ENCODE measurements at places on chromosomes 1 and 21.

DNA sequence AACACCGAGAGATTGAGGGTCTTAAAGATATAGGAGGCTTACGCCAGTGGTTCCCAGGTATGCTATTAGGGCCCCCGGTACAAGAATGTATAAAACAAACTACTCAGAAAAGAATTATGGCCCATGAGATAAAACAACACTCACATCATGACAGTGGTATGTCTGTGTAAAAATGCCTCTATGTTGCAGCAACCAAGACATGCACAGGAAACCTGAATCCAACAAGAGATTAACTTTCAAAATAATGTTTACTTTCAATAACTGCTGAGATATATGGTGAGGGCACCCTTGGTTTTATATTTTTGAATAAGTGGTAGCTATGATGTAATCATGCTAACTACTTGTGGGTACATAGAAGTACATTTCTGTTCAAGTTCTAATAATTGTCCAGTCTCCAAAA is 74.9 kb downstream of the PUM1 start:
- no peak for DNase-seq

DNA sequence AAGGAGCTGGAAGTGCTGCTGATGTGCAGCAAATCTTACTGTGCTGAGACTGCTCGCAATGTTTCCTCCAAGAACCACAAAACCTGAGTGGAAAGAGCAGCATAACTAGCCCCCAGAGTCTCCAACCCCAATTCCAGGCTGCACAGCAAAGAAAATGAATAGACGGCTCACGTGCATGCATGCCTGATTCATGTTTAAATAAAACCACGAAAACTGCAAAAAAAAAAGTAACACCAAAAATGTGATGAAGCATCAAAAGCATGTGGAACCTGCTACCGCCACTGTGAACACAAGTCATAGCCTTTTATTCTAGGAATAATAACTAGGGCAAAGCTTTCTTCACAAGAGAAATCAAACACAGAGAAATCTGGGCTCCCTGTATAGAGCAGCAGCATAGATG is 9.6 kb upstream of the TRNP1 start:
- DNase-seq = no peak

DNA sequence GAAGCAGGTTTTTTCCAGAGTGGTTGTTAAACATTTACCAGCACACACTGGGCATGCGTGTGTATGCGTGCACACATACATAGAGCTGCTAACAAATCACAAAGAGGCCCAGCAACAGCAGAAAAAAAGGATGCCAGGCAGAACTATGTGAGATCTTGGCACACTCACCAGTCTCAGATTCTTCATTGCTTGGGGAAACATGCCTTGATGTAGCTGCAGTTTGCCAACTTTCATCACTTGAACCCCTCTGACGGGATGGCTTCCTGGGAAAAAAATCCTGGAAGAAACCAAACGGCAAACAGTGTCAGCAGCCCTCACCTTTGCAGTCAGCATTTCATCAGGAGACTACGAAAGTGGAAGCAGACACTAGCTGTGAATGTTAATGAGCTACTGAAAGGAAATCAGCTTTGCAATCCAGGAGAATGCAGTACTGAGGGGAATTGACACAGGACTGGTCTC is 609.1 kb downstream of the KIF26B start:
- DNase-seq = no peak

- no peak for DNase-seq
These were observed 19.8 kb downstream of the RO60 start for GRCh38 chr1:193079187-193079586.

DNA sequence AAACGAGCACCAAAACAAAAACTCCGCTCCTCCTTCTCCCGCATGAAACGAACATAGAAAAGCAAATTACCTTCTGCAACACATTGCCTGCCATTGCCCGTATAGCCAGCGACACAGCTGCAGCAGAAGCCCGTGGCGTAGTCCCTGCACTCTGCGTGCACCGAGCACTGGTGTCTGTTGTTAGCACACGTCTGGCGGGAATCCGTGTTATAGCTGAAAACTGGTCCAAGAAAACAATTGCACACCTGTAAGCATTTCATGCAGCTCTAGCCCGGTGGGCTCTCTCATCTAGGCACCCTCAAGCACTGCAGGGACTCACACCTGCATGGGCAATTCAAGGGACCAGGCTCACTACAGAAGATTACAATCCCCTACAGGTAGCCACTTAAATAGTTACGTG is 26.9 kb downstream of the NID1 start:
- no peak for DNase-seq

DNA sequence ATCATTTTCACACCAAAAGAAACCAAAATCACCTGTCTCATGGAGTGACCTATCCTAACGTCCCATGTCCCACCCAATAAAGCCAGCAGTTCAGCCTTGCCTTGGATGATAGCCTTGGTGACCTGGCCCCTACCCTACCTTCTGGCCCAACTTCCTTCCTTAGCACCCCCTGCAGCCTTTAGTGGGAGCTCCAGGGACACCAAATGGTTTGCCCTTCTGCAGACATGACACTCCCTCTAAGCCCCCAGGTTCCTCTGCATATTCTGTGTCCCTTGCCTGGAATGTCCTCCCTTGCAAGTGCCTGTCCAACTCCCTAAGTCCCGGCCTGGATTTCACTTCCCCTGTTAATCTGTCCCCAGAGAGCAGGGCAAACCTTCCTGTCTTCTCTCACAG is 2.2 kb downstream of the SLFNL1 start:
- DNase-seq = no peak

GRCh38 chr1:118618618-118619340 is 369.4 kb downstream of the TBX15 start:
- DNase-seq = no peak

- DNase-seq = no peak
These were observed 4.5 kb downstream of the STIL start for GRCh38 chr1:47309427-47309826.

- DNase-seq = no peak
These were observed 7.1 kb downstream of the ERVH48-1 start for GRCh38 chr21:42918291-42918690.

DNA sequence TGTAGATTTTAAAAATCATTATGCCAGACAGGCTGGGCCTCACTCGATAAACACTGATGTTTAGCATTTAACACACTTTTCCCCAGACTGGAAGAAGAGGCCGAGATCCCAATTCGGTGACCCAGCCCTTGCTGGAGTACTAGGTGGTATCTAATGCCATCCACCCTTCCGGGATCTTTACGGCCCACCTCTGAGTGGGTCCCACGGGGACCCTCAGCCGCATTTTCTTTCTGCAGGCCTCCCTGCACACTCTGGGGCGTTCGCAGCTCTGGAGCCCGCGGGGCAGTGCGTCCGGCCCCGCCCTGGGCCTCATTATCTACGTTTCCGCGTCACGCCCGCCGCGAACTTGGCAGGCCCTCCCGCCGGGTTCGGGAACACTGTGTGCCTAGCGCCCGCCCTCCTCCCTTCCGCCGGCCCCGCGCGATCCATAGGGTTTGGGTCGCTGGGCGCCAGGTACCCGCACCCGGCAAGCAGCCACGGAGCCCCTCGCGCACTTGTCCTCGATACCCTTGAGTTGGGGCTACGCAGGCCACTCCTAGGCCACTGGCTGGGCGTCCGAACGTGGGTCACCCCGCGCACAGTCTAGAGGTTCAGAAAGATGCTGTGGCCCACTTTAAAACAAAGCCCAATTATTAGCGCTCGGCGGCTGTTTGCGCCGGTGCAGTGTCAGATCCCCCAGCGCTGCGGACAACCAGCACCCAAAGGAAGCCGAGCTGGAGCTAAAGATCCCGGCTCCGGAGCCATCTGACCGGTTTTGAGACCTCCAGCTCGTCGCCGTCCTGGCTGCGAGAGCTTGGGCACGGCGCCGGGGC is 950 bp upstream of the EVA1C start:
- DNase-seq = no peak

- no peak for DNase-seq
These were observed 237.0 kb upstream of the SGIP1 start for GRCh38 chr1:66296951-66297350.

Data from Jurkat, Clone E6-1 (cell line).